ENCODE measurements at places on chromosomes 11 and 22.

GRCh38 chr11:83557653-83558052 lies 271.5 kb upstream of the CCDC90B start:
- no peak for DNase-seq

DNA sequence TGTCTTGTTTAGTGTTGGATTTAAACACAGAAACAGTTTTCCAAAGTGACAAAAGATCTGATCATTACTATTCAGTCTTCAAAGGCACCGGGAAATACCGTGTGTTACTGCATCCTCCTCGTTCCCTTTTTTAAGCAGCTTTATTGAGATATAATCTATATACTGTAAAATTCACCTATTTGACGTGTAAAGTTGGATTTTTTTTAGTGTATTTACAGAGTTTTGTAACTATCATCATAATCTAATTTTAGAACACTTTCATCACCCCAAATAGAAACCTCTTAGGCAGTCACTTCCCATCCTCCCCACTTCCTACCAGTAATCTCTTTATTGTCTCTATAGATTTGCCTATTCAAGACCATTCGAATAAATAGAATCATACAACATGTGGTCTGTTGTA lies 1.4 kb downstream of the ANO5 start:
- DNase-seq: no peak

GRCh38 chr11:8545698-8546366 lies 48.2 kb downstream of the STK33 start:
- no peak for DNase-seq

DNA sequence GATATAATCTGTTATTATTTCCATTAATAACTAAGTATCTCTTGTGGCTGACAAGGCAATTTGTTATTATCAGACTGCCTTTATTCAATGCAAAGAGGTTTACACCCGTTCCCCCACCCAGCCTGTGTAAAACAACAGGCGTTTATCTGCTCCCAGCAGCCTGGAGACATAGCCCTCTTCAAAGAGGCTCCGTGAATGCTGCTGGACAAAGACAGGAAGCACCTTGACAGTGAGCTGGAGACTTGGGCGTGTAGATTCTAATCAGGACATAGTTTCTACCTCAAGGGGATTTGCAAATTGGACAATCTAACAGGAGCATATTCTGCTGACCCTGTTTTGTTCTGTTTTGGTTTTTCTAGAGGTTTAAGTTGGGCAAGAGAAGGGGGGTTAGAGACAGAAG lies 733.0 kb upstream of the KIRREL3 start:
- DNase-seq: no peak

DNA sequence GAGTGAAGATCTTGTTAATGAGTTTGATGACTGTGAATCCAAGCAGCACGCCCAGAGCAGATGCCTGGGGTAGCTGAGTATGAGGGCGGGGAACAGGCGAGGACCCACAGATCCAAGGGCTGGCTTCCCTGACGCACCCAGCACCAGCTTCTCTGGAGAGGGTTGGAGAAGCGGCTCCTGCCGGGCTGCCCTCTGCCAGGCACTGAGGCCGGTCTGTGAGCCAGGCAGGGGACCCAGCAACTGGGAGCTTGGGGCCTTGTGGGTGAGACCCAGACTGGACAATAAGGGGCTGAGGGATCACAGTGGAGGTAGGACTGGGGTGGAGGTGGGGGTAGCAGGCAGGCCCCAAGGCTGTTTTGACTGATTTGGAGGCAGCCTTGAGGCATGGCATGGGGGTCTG lies 8.6 kb upstream of the SYT12 start:
- no peak for DNase-seq

- no peak for DNase-seq
Observed at GRCh38 chr11:2804701-2805387, 80.7 kb downstream of the CDKN1C start.

- DNase-seq: no peak
Observed at GRCh38 chr11:115724666-115725065, 220.5 kb upstream of the CADM1 start.

GRCh38 chr22:41841085-41841712 lies 8.3 kb downstream of the SREBF2 start:
- DNase-seq: no peak

DNA sequence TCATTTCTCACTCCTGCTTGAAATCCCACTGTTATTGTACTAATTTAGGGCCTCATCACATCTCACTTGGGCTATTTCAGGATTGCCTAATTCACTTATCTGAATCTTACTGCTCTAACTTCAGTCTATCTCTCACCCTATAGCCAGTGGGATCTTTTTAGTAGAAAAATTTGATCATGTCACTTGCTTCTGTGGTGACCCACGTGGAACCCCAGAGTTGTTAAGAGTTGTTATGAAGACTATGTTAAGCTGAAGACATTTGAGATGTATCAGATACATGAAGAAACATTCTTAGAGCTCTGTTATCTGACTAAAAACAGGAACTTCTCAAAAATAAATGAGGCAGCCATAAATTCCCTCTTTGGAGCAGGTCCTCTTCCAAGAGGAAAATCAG lies 1375.6 kb upstream of the TENM4 start:
- DNase-seq: no peak

- DNase-seq: peak; percentile 12
Observed at GRCh38 chr11:2581151-2581930, 118.5 kb downstream of the KCNQ1OT1 start.

DNA sequence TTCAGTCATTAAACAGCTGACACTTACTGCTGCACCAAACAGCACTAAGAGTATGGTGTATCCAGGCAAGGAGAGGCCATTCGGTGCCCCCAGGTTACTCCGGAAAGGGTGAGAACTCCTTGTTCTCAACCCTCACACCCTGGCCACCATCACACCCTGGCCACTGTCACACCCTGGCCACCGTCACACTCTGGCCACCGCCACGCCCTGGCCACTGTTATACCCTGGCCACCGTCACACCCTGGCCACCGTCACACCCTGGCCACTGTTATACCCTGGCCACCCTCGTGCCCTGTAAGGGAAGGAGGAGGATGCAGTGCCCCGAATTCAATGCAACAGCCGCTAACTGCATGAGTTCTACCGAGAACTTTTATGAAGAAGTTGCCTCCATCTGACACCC lies 644.4 kb downstream of the TBC1D22A start:
- DNase-seq: no peak

GRCh38 chr11:59199546-59200422 lies 12.9 kb downstream of the MPEG1 start:
- no peak for DNase-seq

DNA sequence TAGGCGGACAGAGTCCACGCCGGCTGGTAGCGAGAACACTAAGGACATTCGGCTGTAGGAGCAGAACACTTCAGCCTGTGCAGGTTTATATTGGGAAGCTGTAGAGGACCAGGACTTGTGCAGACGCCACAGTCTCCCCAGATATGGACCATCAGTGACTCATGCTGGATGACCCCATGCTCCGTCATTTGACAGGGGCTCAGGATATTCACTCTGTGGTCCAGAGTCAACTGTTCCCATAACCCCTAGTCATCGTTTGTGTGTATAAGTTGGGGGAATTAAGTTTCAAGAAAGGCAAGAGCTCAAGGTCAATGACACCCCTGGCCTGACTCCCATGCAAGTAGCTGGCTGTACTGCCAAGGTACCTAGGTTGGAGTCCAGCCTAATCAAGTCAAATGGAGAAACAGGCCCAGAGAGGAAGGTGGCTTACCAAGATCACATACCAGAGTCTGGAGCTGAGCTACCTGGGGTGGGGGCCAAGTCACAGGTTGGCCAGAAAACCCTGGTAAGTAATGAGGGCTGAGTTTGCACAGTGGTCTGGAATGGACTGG lies 17.2 kb downstream of the P2RY2 start:
- no peak for DNase-seq

GRCh38 chr11:91823252-91823830 lies 401.3 kb upstream of the FAT3 start:
- DNase-seq: no peak

- no peak for DNase-seq
Observed at GRCh38 chr22:31841078-31841827, 87.4 kb downstream of the DEPDC5 start.

DNA sequence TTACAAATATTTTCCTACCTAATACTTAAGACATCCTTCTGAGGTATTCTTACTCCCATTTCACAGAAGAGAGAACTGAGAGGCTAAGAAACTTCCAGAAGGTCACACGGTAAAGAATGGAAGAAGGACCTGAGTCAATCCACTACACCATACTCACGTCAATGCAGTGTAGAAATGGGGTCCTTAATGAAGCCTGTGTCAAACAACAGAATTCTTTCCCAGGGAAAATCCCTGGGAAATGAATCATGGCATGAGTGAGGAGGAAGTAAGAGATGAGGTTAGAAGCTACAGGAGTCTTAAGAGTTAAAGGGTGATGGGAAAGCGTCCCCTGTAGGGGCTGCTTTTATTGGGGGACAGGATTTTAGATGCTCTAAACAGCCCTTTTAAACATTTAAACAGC lies 147.9 kb downstream of the C11orf91 start:
- DNase-seq: no peak

DNA sequence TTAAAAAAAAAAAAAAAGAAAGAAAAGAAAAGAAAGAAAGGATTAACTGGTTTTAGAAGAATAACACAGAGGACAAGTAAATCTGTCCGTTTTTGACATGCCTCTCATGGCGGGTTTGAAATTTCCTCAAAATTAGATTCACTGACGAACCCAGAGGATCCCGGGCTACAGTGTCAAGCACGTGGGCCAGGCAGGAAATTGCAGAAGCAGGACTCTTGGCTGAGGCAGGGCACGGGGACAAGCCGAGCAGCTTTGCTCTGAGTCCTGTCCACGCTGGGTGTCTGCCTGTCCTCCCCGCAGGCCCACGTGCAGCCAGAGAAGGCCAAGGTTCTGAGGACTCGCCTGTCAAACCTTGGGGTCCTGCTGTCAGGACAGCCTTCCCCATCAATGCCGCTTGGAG lies 24.7 kb downstream of the GAL start:
- no peak for DNase-seq

- no peak for DNase-seq
Observed at GRCh38 chr11:8333811-8334401, 70.2 kb upstream of the LMO1 start.

GRCh38 chr11:104060004-104060794 lies 23.8 kb downstream of the DDI1 start:
- no peak for DNase-seq

DNA sequence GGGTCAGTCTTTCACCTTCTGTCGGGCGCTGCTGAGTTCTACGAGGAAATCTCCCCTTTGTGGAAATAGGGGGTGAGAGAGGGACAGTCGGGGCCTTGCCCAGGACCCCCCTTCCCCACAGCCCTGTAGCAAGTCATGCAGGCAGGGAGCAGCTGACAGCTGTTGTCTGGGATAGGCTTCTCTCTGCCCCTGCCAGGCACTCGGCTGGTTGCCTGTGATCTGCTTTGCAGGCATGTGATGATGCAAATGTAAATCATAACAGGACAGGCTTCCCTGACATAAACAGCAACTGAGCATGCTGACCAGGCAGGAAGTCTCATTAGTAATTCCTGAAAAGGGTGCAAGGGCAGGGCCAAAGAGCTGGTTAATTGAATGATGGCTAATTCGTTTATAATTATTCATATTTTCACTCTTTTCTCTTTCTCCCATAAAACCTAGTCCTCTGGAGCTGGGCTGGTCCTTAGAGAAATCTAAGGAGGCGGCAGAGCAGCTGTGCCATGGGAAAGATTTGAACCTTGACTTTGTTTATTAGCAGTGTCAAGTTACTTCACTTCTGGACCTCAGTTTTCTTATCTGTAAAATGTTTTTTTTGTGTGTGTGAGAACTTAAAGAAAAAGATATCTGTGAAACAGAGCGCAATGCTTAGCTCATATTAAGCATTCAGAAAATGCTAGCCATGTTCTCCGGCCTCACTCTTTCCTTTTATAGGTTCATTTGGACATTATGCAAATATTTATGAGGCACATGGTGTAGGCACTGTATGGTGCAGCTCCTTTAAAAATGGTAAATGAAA lies 129.7 kb downstream of the LDLRAD3 start:
- DNase-seq: no peak

DNA sequence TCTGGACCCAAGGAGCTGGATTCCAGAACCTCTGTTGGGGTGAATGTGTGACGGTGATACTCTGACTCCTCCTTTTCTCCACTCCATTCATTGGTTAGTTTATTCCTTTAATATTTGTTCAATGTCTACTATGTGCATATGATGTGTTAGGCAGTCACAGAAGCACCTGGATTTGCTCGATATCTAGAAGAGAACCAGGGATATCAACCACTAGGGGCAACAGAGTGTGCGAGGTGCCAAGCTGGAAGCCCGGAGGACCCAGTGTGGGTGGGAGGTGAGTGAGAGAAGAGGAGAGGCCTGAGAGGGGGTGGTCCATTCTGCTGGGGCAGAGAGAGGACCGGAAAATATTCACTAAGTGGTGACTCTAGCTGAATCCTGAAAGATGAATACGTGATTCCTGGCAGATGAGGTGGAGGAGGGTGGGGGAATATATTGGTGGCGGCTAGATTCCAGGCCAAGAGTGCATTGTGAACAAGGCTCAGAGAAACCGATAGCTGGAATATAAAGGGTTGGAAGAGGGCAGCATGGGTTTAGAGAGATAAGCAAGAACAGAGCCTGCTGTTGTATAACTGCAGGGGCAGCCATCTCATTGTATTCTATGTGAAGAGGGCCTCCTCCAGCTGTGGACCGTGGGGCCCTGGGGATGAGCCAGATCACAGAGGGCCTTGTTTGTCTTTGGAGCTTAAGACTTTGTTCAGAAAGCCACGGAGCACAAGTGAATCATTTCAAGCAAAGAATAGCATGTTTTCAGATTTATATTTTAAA lies 6.9 kb upstream of the TIMP3 start:
- DNase-seq: no peak

DNA sequence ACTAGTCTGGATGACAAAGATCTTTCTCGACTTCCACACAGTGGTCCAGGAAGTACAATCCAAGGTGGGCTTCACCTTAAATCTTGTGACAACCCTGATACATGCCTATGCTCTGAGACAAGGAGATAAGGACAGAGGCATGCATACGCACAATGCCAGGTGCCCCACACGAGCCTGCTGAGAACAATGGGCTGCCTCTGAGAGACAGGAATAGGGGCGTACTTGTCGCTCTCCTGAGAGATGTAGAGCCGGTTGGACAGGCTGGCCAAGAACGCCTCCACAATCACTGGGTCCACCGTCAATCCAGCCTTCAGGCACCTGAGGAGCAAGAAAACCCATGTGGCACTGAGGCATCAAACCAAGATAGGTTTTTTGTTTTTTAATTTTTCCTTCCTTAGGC lies 25.5 kb downstream of the SERPIND1 start:
- no peak for DNase-seq

GRCh38 chr11:125123947-125124617 lies 12.7 kb upstream of the TMEM218 start:
- no peak for DNase-seq

DNA sequence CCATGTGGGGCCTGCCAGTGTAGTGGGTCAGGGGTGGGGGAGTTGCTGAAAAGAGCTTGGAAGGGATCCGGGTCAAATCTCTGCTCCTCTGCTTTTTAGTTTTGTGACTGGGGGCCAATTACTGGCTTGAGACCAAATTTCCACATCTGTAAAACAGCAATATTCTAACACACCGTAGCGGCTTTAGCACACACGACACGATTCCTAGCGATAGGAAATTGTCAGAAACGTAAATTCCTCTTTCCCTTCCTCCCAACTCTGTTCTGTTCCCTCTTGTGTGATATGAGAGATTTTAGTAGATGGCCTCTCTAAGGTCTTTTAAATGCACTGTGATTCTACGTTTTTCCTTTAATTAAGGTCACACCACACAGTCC lies 71.9 kb downstream of the MICAL2 start:
- no peak for DNase-seq

All from natural killer cell (primary cell).